ENCODE measurements at places on chromosomes 1 and 21.

- no peak for DNase-seq
- no peak overlapping the region for H3K4me3 ChIP-seq
- H3K4me1 ChIP-seq, result peaks cover 2% of the 10 kb centered on the region
- H3K27me3 ChIP-seq, result no peaks in the 10 kb centered on the region
- H3K27ac ChIP-seq, result no peak overlapping the region
- H3K36me3 ChIP-seq, result no peaks in the 10 kb centered on the region
These were observed 6.0 kb upstream of the SEC16B start for GRCh38 chr1:177975588-177976495.

DNA sequence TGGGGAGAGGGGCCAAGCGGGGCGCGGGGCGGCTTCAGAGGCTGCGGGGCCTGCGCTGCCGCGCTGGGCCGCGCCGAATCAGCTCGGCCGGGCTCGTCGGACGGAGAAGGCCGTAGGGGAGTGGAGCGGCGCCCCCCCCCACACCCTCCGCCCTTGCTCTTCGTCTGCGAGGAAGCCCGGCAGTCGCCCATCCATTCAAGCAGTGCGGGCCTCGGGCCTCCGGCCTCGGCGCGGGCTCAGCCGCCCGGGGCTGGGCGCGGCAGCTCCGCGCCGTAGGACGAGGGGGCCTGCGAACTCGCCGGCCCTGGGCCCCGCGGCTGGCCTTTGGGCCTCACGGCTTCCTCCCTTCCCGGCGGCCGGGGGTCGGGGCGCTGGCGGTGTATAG is 564 bp downstream of the CTPS1 start:
- peak overlapping the region; percentile 74 for H3K4me3 ChIP-seq
- peaks cover 23% of the 10 kb centered on the region for H3K4me1 ChIP-seq
- no peak for DNase-seq
- H3K27ac ChIP-seq, result peak overlapping the region; percentile 94

GRCh38 chr1:12305377-12305776 is 75.5 kb downstream of the VPS13D start:
- no peaks in the 10 kb centered on the region for H3K27me3 ChIP-seq
- DNase-seq, result no peak
- no peak overlapping the region for H3K4me3 ChIP-seq
- H3K36me3 ChIP-seq, result peaks cover 36% of the 10 kb centered on the region
- H3K4me1 ChIP-seq, result peaks cover 8% of the 10 kb centered on the region

DNA sequence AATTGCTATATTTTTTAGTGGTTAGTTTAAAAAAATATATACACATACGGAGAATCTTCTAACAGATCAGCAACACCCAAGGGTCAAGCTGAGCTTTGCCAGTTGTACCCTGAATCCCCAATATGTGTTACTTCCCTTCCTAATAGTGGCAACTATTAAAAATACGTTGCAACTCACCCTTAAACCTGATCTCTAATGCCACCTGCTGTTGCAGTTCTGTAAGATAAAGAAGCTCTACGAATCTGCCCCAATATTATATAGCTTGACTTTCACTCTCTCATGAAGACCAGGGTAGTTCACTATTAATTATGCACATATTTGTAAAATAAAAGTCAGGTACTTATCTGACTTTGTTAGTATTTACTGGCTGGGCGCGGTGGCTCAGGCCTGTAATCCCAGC is 58.4 kb downstream of the ASH1L start:
- no peak overlapping the region for H3K4me3 ChIP-seq
- H3K36me3 ChIP-seq, result no peaks in the 10 kb centered on the region
- no peaks in the 10 kb centered on the region for H3K27me3 ChIP-seq
- peaks cover 5% of the 10 kb centered on the region for H3K4me1 ChIP-seq

DNA sequence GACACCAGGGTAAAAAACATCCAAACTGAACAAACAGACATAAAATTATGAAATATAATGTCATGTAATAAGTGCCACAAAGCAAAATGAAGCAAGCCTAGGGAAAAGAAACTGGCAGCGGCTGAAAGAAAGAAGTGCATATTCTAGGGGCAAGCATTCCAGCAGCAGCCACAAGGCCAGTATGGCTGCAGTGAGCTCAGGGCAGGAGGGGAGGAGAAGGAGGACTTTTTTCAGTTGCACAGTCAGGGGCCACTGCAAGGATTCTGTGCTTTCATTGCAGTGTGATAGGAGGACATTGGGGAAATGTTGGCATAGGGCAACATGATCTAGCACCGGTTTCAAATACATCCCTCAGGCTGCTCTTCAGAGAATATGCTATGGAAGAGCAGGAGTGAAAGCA is 263.8 kb downstream of the NEGR1 start:
- no peaks in the 10 kb centered on the region for H3K27me3 ChIP-seq
- no peak overlapping the region for H3K4me3 ChIP-seq
- no peaks in the 10 kb centered on the region for H3K4me1 ChIP-seq
- no peak overlapping the region for H3K27ac ChIP-seq
- no peaks in the 10 kb centered on the region for H3K36me3 ChIP-seq
- DNase-seq, result no peak

DNA sequence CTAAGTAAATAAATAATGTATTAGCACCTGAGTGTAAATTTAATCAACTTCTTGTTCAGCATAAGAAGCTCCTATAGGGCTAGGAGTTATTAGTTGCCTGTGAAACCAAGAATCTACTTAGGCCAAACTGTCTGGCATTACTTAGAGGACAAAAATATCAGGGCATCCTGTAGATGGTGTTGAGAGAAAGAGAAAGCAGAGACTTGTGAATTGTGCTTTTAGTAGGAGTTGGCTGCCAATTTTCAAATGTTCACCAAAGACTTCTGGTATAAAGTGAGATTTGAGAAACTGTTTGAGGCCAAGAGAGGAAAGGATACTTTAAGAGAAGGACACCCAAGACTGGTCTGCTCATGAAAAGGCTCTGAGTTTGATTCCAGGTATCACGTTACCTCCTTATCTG is 315.5 kb upstream of the DEPDC1 start:
- H3K36me3 ChIP-seq, result no peaks in the 10 kb centered on the region
- no peaks in the 10 kb centered on the region for H3K27me3 ChIP-seq
- no peaks in the 10 kb centered on the region for H3K4me1 ChIP-seq
- DNase-seq, result no peak
- no peak overlapping the region for H3K27ac ChIP-seq

GRCh38 chr1:145959957-145960467 is 2.2 kb upstream of the LIX1L start:
- H3K36me3 ChIP-seq, result no peaks in the 10 kb centered on the region
- H3K27ac ChIP-seq, result no peak overlapping the region
- no peak for DNase-seq
- no peaks in the 10 kb centered on the region for H3K27me3 ChIP-seq
- H3K4me3 ChIP-seq, result peak overlapping the region; percentile 76

DNA sequence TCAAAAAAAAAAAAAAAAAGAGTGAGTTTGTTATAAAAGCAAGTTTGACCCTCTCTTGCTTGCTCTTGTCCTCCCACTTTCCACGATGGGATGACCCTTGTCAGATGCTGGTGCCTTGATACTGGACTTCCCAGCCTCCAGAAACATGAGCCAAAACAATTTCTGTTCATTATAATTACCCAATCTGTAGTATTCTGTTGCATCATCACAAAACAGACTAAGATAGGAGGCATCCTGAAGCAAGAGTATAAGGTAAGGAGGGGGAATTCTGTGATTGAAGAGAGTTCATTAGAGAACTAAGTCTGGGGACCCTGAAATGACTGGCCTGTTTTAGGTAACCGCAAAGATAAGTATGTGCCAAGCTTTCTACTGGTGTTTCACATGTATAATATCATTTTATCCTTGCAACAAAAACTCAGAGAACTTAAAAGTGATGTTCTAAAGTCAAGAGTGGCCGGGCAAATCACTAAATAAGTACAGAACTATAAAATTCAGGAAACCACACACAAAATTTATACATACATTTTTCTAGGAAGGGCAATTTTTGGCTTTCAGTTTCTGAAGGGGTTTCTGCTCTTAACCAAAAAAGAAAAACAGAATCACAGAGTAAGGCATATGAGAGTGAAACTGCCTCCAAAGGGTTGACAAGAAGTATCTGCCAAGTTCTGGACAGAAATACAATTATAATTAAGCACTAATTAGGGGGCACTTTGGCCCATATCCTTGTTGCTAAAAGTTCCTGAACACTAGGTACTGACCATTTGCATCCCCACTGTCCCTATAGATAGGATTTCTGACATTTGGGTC is 14.0 kb downstream of the DNALI1 start:
- H3K4me3 ChIP-seq, result no peak overlapping the region
- DNase-seq, result no peak
- H3K27ac ChIP-seq, result no peak overlapping the region
- no peaks in the 10 kb centered on the region for H3K27me3 ChIP-seq
- peaks cover 90% of the 10 kb centered on the region for H3K36me3 ChIP-seq
- H3K4me1 ChIP-seq, result no peaks in the 10 kb centered on the region

- H3K4me3 ChIP-seq, result no peak overlapping the region
- H3K36me3 ChIP-seq, result no peaks in the 10 kb centered on the region
- no peaks in the 10 kb centered on the region for H3K27me3 ChIP-seq
- peaks cover 21% of the 10 kb centered on the region for H3K4me1 ChIP-seq
These were observed 6.0 kb downstream of the S100B start for GRCh38 chr21:46598581-46599572.

DNA sequence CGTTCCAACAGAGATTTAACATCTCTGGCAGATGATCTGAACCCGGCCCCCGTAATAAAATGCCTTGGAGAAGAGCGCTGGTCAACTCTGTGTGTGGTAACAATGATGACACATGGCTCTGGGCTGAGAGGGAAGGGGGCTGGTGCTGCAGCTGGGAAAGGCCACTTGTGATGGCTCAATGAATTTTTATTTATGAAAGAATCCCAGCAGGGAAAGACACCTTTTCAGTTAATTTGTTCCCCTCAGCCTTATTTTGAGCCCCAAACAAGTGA is 59.4 kb downstream of the SYT6 start:
- DNase-seq, result no peak
- H3K27ac ChIP-seq, result no peak overlapping the region
- no peak overlapping the region for H3K4me3 ChIP-seq

GRCh38 chr21:22763442-22763841 is 1765.2 kb downstream of the NCAM2 start:
- H3K4me1 ChIP-seq, result no peaks in the 10 kb centered on the region
- DNase-seq, result no peak
- H3K27ac ChIP-seq, result no peak overlapping the region
- H3K4me3 ChIP-seq, result no peak overlapping the region
- H3K36me3 ChIP-seq, result no peaks in the 10 kb centered on the region
- H3K27me3 ChIP-seq, result no peaks in the 10 kb centered on the region

- peaks cover 11% of the 10 kb centered on the region for H3K27me3 ChIP-seq
- H3K36me3 ChIP-seq, result no peaks in the 10 kb centered on the region
- H3K27ac ChIP-seq, result no peak overlapping the region
- H3K4me1 ChIP-seq, result peaks cover 7% of the 10 kb centered on the region
- peak overlapping the region; percentile 41 for H3K4me3 ChIP-seq
These were observed 12.4 kb downstream of the KLHDC8A start for GRCh38 chr1:205344066-205344928.

DNA sequence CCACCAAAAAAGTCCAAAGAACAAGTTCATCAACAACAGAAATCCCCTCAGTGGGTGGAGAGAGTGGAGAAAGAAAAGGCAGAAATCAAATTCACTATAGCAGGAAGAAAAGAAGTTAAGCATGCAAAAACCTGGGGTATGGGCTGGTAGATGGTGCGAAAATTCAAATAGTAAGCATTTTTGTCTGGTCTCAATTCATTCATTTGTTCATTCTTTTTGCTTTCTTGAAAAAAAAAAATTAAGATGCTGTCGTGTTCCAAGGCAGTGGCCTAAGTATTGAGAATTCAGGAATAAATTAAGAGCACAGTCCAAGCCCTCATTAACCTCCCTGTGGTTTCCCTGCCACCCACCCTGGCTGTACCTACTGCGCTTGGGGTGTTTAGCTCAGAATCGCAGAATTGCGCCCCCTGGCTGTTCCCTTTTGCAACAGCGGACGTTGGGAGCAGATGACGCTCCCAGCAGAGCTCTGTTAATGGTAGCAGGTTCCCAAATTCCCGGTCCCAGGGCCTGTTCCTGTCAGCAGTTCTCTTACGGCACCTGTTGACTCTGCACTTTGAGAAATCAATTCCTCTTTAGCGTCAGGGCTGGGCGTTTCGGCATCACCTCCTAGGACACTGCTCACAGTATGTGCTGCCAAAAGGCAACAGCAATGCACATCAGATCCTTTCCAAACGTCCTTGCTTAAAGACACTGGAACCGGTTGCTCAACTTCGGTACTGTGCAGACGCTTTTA is 34.0 kb upstream of the SSX2IP start:
- no peak overlapping the region for H3K4me3 ChIP-seq
- H3K36me3 ChIP-seq, result no peaks in the 10 kb centered on the region
- no peak overlapping the region for H3K27ac ChIP-seq
- peaks cover 33% of the 10 kb centered on the region for H3K4me1 ChIP-seq
- DNase-seq, result no peak

- no peaks in the 10 kb centered on the region for H3K27me3 ChIP-seq
- H3K4me1 ChIP-seq, result peaks cover 9% of the 10 kb centered on the region
- DNase-seq, result no peak
- H3K4me3 ChIP-seq, result no peak overlapping the region
These were observed 550.2 kb downstream of the LMO4 start for GRCh38 chr1:87878873-87879272.

DNA sequence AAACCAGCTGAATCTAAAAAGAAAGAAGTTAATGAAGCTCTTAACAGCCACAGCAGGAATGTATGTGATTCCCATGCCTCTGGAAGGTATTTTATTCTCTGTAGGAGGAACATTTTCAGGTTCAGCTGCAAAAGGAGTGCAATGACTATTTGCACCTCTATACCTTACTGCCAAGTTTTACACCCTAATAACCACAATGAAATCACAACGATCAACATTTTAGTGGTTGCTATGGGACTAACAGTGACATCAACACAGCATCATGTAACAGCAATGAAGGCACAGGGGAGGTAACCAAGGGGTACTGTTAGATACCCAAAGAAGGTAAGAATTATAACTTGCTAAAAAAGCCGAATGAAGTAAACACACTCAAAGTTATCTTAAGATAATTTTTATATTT is 116.3 kb upstream of the HP1BP3 start:
- no peaks in the 10 kb centered on the region for H3K27me3 ChIP-seq
- no peak overlapping the region for H3K27ac ChIP-seq
- no peak for DNase-seq

DNA sequence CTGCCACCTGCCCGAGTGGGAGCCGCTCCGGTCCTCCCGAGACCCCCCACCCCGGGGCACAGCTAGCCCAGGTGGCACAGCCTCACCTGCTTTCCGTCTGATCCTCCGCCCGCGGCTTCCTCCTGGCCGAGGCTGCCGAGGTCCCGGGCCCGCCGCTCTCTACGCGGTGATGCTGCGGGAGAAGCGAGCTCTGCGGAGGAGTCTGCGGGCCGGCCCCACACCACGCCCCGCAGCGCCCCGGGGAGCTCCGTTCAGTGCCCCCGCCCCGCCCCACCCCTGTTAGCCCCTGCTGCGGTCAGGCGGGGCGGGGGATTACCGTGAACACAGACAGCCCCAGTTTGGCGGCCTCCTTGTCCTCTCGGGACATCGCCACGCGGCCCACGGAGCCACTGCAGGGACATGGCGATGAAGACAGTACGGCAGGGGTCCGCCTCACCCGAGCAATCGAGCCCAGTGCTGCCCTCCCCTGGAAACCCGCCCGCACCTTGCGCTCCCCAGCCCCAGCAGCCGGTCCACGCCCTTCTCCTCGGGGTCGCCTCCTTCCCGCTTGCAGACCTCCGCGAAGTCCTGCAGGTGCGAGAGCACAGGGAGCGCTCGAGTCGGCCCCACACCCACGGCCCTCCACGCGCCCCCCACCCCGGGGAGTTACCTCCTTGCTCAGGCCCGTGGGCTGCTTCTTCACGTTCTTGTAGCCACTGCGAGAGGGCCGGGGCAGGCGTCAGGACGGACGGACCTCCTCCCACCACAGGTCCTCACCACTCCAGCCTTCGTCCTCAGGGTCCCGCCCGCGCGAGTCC is 933 bp downstream of the C1orf35 start:
- no peak overlapping the region for H3K27ac ChIP-seq
- DNase-seq, result peak; percentile 86
- H3K36me3 ChIP-seq, result peaks cover 33% of the 10 kb centered on the region
- H3K27me3 ChIP-seq, result no peaks in the 10 kb centered on the region
- peaks cover 25% of the 10 kb centered on the region for H3K4me1 ChIP-seq
